ENCODE measurements at places on chromosomes 2 and 18.

DNA sequence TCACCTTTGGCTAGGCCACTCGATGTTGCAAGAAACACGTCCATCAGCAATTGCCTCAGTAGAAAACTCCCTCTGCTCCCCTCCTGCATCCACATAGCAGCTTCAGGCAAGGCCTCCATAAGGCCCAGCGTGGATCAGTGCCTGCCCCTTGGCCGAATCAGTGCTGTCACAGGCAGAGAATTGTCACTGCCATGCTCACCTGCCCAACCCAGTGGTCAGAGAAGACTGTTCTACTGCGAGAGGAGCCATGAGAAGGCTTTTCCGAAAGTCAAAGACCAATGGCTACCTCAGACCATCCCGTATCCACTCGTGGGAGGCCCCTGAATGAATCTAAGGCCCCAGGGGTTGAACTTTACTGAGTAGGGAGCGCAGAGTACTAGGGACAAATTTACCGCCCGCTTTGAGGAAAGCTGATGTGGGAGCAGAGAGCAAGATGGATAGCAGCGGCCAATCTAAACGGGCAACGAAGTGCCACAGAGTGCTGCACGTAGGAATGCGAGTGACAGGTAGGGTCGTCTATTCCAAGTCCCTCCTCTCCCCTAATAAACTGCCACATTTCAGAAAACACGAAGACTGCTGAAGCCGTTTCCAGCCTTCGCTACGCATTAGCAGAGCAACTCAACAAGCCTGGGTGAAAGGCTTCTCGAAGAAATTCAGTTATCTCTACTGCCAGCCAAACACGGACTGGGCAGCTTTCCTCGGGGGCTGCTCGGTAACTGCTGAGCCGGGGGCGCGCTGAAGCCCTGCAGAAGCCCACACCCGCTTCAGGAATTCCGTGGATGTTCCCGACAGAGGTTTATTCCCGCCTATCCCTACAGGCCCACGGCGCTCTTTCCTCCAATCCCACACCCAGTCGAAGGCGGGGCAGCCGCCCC lies 968 bp upstream of the RALBP1 start:
- DNase-seq = no peak

DNA sequence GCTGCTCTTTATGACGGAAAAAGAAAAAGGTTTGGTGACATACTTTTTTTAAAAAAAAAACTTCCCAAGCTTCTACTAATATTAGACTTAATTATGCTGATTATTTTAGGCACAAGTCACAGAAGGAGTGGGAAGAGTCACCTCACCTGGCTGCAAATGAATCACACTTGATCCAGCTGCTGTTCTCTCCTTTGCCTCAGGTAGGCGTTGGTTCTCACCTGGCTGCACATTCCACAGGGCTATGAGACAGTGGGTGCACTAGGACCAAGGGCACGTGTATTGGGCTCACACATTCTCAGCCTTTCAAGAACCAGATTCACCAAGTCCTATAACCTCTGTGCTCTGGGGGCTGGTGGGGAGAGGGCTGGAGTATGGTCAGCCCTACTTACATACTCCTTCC lies 93.3 kb downstream of the TGFA start:
- no peak for DNase-seq

GRCh38 chr18:64713284-64713683 lies 564.4 kb upstream of the LINC00305 start:
- peak; percentile 36 for DNase-seq

DNA sequence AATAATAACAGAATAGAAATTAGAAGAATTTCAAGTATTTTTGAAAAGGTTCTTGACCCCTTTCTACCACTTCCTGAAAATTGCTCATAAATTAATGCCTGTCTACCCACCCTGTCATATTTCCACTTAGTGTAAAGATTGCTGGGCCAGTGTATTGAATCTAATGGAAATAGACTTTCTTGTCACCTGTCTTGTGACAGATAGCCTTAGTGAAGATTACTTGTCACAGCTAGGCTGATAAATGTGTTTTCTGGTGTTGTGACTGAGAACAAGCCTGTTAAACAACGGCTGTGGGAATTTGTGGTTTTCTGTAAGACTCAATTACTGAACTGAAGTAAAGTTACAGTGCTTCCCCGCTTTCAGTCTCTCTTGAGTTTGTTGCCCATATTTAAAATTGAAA lies 37.0 kb downstream of the PIK3C3 start:
- no peak for DNase-seq

DNA sequence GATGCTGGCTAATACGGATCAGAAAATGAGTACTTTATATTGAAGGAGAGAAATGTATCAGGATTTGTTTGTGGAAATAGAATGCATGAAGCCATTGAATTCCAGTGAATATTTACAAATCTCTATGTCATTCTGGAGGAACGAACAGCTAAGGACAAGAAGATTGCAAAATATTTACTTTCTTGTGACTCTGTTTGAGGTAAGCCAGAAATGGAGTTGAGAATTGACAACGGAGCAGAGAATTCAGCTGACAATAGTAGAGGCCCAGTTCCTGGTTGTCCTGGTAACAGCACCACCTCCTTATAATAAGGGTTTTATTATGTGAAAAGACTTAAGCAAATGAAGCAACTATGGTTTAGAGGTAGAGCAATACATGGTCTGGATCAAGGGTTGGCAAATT lies 349.2 kb downstream of the ADCYAP1 start:
- DNase-seq = no peak

DNA sequence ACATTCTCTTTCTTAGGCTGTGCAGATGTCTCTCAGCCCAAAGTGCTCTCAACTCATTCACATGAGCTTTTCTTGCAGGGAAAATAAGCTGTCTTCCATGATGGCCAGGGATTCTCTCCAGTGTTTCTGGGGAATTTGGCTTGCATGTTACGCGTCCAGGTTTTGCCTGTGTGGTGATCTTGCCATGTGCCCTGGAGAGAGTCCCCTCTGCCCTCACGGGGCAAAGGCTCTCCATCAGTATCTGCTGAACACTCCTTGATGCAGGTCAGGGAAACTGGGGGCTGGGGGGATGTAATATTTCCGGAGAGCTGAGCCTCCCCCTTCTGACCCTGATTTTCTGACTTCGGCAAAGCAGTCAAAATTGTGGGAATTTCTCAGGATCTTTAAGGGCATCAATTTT lies 87.6 kb downstream of the ACKR3 start:
- DNase-seq = peak; percentile 50

DNA sequence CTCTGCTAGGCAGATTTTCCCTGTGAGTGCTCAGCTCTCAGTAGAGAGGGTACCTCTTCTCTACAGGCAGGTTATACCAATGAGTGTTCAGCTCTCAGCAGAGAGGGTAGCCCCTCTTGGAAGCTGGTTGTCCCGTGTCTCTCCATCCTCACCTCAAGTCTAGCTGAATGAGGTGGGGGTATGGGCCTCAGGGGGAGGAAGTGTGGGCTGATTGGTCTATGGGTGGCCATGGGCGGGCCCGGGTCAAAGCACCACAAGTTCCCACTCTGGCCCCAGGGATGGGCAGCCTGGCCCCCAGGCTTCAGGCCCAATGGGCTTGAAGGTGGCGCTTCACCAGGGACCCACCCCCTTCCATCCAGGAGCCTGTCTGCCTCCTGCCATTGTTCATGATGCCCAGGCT lies 17.0 kb upstream of the MBD2 start:
- DNase-seq = no peak

- peak; percentile 71 for DNase-seq
Measured at GRCh38 chr2:232876978-232877441, 6.9 kb downstream of the SNORC start.

DNA sequence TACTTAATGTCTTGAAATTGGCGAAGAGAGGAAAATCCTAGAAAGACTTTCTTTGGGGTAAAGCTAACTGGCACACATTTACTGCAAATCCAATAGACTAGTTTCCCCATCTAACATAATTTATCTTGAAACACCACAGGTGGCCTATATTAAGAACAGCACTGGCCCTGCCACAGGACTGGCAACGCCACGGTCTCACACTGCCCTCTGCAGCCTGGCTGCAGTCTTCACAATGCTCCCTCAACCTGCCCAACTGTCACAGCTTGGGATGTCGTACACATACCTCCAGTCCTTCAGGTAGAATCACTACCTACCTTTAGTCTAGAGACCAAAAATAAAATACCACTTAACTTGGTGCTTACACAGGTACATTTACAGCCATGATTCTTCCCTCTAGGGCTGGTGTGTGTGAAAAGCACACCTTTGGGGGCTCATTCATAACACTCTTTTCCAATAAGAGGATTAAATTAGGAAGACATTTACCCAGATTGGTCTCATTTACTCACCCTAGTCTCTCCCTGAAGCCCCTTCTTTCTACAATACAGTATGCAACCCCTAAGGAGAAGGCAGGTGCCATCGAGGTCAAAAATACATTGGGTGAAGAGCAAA lies 222.2 kb downstream of the C1D start:
- peak; percentile 88 for DNase-seq

- no peak for DNase-seq
Measured at GRCh38 chr2:112174383-112174782, 36.2 kb downstream of the FBLN7 start.

GRCh38 chr2:235935773-235936172 lies 232.4 kb downstream of the GBX2 start:
- DNase-seq = no peak

GRCh38 chr2:194323740-194324139 lies 1333.3 kb upstream of the SLC39A10 start:
- no peak for DNase-seq

GRCh38 chr2:157853211-157853610 lies 22.9 kb downstream of the ACVR1 start:
- no peak for DNase-seq

- DNase-seq = no peak
Measured at GRCh38 chr18:36635414-36636096, 193.2 kb downstream of the TPGS2 start.

DNA sequence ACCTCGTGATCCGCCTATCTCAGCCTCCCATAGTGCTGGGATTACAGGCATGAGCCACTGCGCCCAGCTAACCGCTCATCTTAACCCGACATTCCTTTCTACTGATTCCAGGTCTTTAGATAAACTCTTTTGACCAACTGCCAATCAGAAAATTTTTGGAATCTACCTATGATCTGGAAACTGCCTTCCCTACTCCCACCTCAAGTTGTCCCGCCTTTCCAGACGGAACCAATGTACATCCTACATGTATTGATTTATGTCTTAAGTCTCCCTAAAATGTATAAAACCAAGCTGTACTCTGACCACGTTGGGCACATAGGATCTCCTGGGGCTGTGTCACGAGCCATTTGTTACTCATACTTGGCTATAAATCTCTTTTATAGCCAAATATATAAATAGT lies 3.2 kb upstream of the NEU2 start:
- peak; percentile 20 for DNase-seq

DNA sequence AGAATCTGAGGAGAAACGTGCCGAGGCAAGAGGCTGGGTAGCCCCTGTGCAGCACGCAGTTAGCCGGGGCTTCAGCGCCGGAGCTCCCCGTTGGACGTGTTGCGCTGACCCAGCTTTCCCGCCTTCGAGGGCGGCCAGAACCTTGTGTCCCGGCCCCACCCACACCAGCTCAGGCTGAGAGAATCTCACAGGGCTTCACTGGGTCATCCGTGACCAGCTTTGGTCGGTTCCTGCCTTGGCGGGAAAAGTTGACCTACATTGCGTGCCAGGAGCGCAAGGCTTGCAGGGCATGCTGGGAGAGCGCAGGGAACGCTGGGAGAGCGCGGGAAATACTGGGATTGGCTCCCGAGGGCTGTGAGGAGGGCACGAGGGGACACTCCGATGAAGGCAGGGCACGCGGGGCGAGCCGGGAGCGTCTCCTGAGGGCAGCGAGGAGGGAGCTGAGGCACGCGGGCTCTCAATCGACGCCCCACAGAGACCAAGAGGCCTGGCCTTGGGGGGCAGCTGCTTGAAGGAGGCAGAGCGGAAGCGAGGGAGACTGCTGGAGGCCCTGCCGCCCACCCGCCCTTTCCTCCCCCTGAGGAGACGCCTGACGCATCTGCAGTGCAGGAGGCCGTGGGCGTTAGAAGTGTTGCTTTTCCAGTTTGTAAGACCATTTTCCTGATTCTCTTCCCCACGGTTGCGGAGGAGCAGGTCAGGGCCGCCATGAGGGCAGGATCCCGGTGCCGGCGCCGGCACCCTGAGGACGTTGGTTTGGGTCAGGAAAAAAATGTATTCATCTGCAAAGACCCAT lies at the start of gene C18orf63:
C18orf63 (plus strand) TSS at position 376 of the 793 bp plus-strand sequence. CDS start 2,027 bp downstream, outside the sequence.
- no peak for DNase-seq

DNA sequence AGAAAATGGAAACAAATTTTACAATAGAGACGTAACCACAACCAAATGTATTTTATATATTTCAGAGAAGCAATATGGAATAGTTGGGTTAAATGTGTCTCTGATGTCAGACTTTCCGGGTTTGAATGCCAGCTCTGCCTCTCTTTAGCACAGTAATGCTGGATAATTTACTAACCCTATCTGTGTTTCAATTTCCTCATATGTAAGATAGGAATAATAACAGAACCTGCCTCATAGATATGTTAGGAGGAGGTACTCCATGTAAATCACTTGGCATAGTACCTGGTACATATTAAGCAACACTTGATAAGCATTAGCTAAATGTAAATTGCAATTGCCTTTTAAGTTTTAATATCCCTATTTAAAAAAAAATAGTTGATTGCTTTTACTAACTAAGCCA lies 231.3 kb upstream of the ZC3H15 start:
- no peak for DNase-seq

DNA sequence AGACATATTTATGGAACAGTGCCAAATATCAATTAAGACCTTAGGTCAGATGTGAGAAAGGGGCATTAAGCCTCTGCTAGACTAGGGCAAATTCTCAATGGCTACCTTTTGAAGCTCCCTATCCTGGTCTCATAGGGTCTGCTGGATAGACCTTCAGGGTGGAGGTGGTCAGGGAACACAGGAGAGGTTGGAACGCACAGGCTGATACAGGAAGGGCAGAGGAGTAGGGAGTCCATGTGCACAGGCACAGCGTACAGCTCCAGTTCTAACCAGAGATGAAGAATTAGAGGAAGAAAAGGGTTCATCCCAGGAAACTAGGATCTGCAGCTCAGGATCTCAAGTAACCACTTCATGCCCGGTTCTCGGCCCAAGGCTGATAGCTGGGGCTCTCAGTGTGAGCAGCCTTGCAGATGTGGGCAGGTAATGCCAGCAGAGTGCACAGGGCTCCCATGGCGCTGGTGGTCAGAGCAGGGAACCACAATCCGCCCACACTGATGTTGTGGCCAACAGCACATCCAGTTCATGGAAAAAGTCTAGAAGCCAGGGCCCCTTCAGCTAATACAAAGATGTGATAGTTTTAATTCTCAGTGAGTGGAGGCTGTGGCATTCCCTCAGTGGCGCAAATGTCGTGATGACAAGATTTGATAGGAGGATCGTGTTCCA lies 3.4 kb upstream of the EVA1A start:
- no peak for DNase-seq
